ENCODE measurements at places on chromosomes 3 and 15.

DNA sequence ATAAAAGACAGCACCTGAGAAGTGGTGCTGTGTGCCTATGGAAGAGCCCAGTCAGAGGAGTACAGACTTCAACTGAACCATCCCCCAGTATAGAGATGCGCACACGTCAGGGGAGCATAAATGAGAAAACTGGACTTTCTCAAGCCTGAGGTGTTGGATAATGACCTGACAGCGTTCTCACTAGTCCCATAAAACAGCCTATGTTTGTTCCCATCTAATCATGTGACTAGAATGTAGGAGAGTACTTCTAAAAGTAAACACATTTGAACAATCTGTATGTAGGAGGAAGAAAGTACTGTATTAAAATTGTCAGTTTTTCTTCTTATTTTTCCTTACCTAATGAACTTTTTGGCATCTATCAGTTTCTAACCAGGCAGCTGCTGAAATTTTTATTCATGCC, 498.9 kb downstream of the CNTN4 start:
- no peak for DNase-seq

GRCh38 chr15:44136991-44137477, 58.0 kb downstream of the FRMD5 start:
- no peak for DNase-seq

DNA sequence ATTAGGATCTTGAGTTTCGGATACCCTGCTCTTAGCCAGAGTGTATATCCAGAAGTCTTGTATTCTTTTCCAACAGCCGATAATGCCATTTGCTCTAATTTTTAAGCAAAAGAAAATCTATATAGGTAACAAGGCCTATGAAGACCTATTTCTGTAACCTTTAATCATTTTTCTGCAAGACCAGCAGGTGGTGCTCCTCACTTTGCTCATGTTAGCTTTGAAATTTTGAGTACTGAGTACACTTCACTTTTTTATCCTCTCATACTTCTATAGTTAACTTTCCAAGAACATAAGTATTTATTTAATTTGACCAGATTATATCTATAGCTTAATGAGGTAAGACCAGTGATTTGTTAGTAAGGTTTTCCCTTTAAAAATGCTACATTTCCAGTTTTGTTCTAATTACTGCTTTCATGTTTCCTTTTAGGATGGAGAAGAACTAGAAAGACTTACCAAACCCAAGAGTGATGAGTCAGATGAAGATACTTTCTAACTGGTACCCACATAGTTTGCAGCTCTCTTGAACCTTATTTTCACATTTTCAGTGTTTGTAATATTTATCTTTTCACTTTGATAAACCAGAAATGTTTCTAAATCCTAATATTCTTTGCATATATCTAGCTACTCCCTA, 20.5 kb downstream of the SLC35A5 start:
- no peak for DNase-seq

GRCh38 chr3:71241981-71242560, 341.5 kb downstream of the FOXP1 start:
- DNase-seq, result no peak

DNA sequence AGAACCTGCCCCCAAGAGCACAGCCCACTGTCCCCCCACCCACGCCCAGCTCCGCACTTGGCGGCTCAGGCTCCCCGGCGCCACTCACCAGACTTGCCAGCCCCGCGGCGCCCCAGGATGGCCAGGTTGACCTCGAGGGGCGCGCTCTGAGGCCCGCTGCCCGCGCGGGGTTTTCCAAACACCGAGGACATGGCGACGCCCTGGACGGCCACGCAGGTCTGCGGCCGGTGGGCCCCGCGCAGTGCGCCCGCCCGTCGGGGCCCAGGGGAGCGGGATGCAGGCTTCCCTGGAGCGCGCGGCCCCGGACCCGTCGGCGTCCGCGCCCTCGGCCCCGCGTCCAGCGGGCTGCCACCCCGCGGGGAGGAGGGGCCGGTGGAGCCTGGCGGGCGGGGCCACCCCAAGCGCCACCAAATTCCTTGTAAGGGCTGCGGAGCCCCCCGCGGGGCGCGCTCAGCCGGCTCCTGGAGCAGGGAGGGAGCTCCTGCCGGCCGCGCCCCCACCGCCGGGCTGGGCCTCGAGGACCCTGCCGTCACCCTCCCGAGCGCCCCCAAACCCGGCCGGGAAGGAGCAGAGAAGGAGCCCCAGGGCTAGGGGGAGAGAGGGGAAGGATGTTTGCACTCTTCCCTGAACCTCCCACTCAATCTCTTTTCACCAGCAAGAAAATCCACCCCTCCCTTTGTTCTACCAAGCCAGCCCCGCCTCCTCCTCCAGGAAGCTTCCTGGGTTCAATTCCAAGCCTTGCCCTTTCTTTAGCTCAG, at the start of gene RASL12:
TSS of gene RASL12 (minus strand) at position 347 of the 758 bp plus-strand sequence. CDS start at position 191, 156 bp downstream.
- no peak for DNase-seq

- DNase-seq, result no peak
Observed at GRCh38 chr15:68643216-68643830, 64.5 kb downstream of the CORO2B start.

DNA sequence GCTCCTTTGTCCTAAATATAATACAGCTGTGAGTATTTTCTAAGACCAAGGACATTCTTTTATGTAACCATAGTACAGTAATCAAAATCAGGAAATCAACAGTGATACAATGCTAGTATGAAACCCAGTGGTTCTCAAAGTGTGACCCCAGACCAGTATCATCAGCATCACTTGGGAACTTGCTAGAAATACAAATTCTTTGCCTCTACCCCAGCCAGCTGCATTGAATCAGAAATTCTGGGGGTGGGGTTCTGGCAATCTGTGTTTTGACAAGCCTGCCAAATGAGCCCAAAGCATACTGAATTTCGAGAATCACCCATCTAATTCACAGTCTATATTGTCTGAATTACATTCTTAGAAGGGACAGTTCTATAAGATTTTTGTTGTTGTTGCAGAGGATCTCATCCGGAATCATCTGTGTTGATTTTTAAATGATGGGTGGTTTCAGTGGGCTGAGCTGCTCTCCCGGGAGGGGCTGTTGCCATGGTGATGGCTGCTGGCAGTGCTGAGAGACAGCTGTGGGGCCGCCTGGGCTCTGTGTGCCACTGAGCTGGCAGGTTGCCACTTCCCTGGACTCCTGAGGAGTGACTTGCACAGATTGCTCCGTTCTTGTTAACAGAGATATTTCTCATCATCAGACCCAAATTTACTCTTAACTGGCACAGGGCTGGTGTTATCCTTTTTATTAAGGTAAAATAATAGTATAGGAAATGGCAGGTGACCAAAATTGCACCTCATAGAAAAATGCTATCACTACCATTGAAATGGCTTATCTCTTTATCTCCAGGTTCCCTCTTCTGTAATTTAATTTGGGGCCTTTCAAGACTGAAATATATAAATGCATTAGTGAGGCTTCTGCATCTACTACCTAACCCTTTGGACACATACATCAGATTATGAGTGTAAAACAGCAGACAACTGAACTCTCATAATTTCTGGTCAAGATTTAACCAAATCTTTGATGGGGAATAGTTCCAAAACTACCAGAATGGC, 56.5 kb downstream of the NEK11 start:
- no peak for DNase-seq

GRCh38 chr3:87069021-87069420, 78.1 kb upstream of the VGLL3 start:
- DNase-seq, result no peak

DNA sequence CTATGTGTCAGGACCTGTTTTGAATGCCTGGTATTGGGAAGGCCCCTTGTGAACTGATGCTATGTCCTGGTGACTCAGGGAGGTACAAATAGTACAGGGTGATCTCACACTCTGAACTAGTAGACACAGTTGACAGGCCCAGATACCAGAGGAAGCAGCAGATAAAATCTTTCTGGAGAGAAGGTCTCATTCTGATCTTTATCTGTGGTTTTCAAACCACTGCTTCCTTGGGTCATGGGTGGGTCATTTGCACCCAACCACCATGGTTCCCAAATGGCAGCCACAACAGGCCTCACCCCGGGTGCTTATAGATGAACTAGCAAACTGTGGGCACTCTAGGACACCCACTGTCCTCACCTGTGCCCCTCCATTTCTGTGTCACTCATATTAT, 43.4 kb downstream of the PXYLP1 start:
- DNase-seq, result no peak

- DNase-seq, result no peak
Observed at GRCh38 chr3:194281766-194282165, 69.4 kb downstream of the CPN2 start.

DNA sequence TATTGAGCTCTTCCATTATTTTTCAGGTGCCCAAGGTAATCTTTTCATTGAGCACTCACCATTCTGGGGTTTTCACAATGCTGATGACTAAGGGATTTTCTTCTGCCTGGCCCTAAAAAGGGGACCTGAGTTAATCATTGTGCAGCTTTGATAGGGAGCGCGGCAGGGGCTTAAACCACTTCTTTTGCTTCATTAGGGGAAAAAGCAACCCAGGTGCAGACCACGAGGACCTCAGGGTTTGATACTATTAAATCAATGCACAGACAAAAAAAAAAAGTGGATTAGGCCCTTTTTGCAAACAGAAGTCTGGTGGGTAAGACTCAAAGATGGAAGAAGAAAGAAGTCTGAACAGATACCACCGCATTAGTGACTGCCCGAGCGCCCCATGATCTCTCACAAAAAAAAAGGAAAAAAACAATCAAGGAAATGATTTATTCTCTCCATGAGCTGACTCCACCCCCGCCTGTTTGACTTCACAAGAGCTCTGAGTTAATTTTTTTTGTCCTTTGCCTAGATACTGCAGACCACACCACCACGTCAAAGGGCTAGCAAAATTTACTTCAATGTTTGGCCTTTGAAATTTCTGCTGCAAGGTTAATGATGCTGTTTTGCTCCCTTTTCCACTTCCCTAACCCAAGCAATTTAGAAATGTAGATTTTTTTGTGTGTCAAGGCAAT, 78.0 kb upstream of the FEZF2 start:
- no peak for DNase-seq

DNA sequence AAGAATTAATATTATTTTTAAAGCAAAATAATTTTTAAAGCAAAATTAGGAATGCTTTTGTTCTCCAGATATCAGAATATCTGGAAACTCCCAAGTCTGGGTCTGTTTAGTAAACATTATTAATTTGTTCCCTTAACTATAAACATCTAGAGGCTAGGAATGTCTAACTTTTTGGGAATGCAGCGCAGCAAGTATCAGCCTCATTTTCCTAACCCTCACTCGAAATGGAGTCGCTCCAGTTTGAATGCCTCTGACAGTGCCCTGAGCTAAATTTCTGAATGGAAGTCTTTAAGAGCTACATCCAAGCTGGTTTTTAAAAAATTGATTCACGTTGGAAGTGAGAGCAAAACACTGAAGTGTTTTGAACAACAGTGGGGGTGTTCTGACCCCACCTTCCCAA, 74.4 kb upstream of the WNT7A start:
- no peak for DNase-seq

DNA sequence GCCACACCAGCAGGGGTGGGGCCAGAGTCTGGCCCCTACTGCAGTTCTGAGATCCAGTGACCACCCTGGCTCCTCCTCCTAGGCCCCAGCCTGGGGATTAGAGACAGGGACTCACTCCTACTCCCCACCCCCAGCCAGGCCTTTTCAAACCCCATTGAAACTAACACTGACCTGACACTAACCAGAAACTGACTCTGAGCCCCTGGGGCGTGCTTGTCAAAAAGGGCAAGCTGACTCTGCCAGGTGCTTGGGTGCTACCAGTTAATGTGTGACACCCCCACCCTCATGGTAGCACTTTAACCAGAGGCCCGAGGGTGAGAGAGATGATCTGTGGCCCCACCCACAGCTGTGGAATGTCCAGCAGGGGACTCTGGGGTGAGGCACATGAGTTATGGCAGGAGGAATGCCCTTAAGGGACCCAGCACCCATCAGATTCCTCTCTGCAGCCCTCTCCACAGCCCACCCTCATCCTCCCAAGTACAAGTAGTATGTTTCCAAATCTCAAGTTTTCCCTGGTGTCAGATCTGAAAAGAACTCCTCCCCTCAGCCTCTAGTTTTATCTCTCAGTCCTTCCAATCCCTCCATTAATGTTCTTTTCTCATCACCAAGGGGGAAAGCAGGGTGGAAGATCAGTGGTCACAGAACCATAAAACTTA, 1.4 kb downstream of the PTH1R start:
- no peak for DNase-seq

Measured in activated T-helper 9 cell treated with anti-CD3 and anti-CD28 coated beads, Interleukin-2, amount 50 U/mL, for 16 hours (primary cell).